ENCODE measurements at places on chromosomes 11 and 22.

DNA sequence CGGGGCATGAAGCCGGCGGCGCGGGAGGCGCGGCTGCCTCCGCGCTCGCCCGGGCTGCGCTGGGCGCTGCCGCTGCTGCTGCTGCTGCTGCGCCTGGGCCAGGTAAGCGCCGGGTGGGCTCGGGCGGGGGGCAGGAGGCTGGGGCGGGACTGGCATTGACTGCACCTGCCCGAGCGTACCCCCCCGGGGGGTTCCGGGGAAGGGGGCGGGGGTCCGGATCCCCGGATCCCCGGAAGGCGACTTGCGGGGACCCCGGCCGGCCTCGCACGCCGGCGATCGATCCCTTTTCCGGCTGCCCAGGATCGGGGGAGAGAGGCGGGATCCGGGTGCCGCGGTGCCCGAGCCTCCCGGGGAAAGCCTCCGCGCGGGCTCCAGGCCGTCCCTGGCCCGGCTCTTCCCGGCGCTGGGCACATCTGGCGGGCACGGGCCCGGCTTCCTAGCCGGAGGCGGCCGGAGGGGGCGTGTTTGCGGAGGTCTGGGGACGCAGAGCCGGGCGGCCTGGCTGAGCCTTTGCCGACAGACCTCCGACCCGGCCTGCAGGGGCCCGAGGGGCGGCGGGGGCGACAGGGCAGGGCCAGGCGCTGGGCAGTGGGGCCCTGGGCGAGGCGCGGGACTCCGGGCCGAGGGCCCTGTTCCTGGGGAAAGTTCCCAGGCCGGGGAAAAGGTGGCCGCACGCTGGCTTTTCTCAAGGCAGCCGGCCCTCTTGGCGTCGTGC lies 705 bp downstream of the PTPRJ start:
- no peak for DNase-seq

DNA sequence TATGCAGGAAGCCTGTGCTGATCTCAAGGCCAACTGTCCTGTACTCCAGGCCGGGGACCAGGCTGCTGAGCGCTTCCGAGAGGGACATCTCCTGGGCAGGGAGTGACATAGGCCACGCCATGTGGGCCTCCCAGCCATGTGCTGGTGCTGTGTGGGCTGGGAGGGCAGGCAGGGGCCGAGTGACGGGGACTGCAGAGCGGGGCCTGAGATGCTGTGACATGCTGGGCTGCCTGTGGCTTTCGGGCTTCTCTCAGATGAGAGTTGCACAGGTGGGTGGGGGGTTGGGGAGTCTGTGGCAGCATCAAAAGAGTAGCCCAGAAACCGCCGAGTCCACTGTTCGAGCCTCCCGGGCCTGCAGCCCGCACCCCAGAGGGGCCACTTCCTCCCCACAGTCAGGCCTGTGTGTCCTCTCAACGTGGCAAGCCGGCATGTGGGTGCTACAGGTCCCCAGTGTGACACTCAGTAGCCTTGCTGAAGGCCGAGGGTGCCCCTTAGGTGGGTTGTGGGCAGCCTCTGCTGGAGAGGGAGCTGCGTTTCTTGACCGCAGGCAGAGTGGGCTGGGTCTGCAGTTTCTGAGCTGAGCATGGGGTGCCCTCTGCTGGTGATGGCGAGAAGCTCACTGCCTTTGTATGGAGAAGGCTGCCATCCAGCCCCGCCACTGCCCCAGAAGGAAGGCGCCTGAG lies 101.2 kb downstream of the BCR start:
- DNase-seq, result no peak

DNA sequence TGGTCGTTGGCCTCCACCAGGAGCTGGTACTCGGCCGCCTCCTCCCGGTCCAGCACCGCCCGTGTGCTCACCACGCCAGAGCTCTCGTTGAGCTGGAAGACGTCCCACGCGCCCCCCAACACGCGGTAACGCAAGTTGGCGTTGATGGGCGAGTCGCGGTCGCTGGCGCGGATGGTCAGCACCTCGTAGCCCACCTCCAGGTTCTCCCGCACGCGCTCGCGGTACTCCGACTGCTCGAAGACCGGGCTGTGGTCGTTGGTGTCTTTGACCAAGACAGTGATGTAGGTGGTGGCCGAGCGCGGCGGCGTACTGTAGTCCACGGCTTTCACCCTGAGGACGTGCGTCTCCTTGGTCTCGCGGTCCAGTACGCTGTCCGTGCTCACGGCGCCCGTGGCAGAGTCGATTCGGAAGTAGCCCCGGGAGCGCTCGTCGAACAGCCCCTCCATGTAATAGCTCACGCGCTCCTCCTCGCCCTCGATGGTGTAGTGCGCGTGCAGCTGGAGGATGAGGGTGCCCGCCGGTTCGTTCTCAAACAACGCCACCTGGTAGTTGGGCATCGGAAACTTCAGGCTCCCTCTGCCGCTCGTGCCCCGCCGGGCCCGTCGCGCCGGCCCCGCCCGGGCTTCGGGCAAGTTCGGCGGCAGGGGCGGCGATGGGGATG lies 1.4 kb downstream of the CELSR1 start:
- DNase-seq, result no peak

GRCh38 chr11:47378836-47379170 lies 456 bp upstream of the SPI1 start:
- no peak for DNase-seq

- no peak for DNase-seq
Measured at GRCh38 chr22:32910429-32910772, 108.9 kb downstream of the TIMP3 start.

GRCh38 chr11:1295086-1295485 lies 14.3 kb downstream of the TOLLIP start:
- DNase-seq, result no peak

GRCh38 chr22:37019309-37020191 lies at the start of the genes MPST and TST:
Gene MPST (plus strand): TSS chr22:37019742. CDS start chr22:37019837, 95 bp downstream.
Gene TST (minus strand): TSS chr22:37019447. CDS start chr22:37018732, 715 bp downstream.
- DNase-seq, result no peak
